ENCODE measurements at places on chromosomes 11 and 22. TPM values are rescaled to one million over a fixed set of nuclear protein-coding genes. Genes with fewer than 3 reads are reported as not detected.

Gene RPLP2
- 460 TPM for total RNA-seq

Gene TRAF6
- total RNA-seq = 18.4 TPM

Gene OR52L1
- total RNA-seq = not detected

Gene DNHD1
- total RNA-seq = 64.4 TPM

Gene IGSF9B
- 6.3 TPM for total RNA-seq

Gene ASPHD2
- total RNA-seq = 6.6 TPM

Gene FAM180B
- total RNA-seq = not detected

Gene SCUBE2
- 5.8 TPM for total RNA-seq

Gene ISX
- 187 TPM for total RNA-seq

Gene GRAP2
- 6.1 TPM for total RNA-seq

Gene SREBF2
- 174 TPM for total RNA-seq

Gene APOL5
- not detected for total RNA-seq

DNA sequence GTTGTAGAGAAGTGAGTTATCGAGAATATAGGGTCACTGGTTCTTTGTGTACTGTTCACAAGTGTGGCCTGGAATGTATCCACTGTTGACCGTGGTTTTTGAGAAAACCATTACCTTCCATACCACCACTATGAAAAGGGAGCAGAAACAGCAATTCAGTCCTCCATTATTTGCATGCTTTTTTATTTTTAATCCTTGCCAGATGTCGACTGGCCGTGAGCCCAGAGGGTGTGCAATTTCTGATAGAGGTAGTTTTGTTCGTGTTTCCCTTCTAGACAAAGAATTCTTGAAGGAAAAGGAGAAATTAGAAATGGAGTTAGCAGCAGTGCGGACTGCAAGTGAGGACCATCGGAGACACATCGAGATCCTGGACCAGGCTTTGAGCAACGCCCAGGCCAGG, 81.7 kb downstream of the AMOTL1 start:
- DNase-seq = no peak

DNA sequence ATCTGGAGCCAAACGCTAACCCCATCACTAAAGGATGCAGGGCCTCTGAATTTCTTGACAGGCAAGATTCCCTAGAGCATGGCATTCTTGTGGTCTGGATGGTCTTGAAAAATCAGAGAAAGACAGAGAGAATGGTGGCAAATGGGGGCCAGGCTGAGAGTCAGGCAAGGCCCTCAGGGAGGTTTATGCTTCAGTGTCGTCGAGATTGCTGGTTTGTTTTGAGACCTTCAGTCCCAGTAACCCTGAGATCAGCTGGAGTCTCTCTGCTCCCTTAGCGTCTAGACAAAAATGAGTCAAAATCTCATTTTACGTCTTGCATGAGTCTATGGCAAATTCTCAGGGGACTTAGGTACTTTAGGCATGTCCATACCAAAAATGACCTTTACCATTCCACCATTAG, 539.3 kb downstream of the SOX6 start:
- no peak for DNase-seq

GRCh38 chr11:122756417-122756816, 81.9 kb upstream of the CRTAM start:
- DNase-seq = peak; percentile 78

DNA sequence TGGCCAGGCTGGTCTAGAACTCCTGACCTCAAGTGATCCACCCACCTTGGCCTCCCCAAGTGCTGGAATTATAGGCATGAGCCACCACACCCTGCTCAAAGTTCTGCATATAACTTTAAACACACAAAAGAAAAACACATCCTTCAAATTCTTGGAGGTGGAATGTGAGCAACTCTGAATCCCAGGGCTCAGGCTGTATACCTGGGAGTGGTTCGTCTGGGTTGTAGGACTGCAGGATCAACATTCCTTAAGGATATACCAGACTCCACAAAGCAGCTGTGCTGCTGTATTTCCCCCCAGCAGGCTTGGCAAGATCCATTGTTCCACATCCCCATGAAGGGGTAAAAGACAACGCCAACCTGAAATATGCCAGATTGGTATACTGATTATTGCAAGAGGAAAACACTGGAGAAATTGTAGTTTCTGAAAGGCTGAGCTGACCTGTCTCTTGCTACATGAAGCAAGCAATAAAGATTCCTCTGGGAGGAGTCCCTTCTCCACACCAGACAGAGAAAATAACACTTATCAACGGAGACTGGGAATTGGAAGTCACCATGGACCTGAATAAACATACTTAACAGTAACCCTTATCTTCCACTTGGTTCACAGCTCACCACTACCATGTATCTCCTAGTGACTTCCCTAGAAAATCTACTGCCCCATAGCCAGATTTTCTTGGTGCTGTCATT, 12.2 kb upstream of the RPS3 start:
- DNase-seq = no peak

DNA sequence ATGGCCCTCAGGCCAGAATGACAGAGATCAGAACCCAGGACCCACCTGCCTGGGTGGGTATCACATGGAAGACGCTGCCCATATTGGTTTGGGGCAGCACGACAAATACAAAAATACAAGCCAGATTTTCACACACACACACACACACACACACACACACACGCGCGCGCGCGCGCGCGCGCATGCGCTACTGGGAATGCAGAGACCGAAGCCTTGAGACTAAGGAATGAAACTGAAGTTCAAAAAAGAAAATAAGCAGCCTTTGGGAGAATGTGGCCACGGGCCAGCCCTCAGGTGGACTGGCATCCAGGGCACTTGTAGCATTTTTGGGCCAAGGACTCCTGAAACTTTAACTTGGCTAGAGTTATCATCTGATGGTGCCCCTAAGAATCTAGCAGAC, 21.3 kb upstream of the NUP50 start:
- no peak for DNase-seq

GRCh38 chr11:47161134-47161854, 15.4 kb downstream of the ARFGAP2 start:
- DNase-seq = peak; percentile 71

- no peak for DNase-seq
These were observed 46.0 kb downstream of the DENND5A start for GRCh38 chr11:9219115-9219514.

DNA sequence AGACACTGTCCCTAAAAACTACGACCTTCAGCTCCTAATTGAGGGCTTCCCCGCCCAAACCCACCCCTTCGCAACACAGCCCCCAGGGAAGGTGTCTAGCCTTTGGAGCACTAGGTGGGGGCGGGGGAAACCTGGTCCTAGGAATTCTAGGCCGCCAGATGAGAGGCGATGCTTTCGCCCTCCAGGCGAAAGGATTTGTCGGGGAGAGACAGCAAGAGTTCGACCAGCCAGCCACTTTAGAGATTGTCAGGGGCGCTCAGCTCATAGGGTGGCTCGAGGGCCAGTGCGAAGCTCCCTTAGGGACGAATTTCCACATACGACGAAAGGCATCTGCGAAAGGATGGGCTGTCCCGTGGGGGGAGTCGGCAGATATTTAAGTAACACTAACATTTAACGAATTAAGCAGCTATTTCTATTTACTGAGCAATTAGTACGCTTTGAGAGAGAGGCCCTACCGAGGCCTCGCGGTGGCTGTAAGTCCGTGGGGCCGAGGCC, 5.3 kb downstream of the CD248 start:
- no peak for DNase-seq

GRCh38 chr22:42902875-42903510, 45.9 kb upstream of the ARFGAP3 start:
- DNase-seq = no peak

DNA sequence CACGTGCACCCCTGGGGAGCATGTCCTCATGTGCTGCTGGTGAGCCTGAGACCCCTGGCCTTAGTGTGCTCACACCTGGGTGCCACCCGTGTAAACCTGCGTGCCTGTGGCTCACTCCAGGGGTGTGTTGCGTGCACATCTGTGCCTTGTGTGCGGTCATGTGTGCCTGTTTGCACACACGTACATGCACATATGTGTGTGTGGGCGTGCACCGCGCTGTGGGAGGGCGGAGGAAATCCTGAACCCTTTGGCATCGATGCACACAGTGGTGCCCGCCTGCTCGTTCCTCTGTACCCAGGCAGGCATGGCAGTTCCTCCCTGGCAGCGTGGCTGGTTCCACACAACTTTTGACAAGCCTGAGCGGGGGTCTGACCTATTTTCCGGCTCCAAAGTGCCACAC, 1181.9 kb downstream of the BRD1 start:
- no peak for DNase-seq

- peak; percentile 89 for DNase-seq
These were observed at the start of gene ARAP1 for GRCh38 chr11:72752088-72752914. TSS of gene ARAP1 (minus strand) at chr11:72752408. CDS start at chr11:72727128, 25,280 bp downstream.

DNA sequence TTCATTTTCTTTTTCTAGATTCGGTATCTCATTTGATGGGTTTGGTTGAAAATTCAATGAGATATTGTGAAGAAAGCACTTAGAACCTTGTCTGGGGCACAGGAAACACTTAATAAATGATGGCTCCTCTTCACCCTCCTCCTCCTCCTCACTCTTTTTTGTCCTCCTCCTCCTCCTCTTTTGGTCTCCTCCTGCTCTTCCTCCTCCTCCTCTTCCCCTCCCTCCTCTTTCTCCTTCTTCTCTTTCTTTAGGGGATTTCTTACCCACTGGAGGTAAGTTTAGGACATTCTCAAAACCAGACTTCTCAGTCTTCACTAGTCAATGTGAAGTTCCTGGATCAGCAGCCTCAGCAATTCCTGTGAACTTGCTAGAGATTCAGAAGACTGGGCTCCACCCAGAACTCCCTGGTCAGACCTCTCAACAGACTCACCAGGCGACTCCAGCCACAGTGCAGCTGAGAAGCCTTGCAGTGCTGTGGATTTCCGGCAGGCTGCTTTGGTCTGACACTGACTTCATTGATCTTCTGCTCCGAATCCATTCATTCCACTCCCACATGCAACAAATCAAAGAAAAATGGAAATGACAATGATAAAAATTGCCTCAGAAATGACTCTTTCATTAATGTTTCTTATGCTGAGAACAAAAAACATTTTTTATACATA, 368.6 kb upstream of the B3GAT1 start:
- no peak for DNase-seq

- no peak for DNase-seq
These were observed 39.1 kb downstream of the PITPNB start for GRCh38 chr22:27879923-27880322.

DNA sequence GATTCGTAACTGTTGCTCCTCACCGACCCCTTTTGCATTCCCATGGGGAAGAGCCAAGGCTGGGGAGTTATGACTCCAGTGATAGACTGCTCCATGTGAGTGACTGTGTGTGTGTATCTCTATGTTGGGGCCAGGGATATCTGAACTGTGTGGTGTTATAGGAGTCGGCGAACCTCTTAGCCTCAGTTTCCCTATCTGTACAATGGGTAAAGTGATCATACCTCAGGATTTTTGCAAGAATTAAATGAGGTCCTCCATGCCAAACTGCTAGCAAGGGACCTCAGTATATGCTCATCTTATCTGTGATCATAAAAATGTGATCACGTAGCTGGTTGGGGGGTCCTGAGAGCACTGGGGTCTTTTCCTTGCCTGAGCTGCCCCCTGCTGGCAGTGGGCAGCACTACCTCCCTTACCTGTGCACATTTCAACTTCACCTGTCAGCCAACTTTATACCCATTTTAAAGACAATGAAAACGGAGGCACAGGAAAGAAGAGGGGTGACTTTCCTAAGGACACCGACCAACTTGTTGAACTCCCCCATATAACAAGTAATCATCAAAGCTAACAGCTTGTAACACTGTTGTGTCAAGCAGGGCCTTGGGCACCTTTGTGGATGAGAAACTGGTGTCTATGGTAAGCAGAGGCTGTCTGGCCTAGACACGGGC, 1.4 kb upstream of the DPP3 start:
- DNase-seq = peak; percentile 45

GRCh38 chr11:65767406-65767805, 13.4 kb downstream of the AP5B1 start:
- DNase-seq = no peak

DNA sequence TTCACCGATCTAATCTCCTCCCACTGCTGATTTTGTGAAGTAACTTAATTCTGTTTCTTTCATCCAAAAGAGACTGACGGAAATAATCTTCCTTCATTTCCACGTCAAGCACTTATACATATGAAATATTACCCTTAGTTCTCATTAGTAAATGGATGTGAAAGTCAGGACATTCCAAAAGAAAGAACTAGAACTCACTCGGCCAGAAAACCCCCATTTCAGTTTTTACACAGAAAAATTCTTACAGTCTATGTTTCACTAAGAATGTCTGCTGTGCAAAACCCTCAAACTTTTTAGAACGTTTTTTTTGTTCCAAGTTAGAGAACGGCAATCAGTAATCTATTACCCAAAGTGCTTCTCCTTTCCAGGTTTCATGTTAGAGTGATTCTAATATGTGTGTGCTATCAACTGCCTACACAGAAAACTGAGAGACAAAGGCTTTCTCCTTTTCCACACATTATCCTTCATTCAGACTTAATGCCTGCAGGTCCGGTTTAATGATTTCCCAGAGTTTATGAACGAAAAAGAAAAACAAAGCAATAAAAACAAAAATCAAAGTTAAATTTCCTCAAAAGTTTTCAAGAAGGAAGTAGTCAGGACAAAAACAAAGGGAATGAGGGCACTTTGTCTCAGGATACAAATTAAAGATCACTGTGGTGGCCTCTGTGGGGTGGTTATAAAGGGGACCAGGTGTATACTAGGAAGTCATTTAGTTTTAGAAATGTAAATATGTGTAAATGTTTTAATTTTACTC, 11.3 kb upstream of the SESN3 start:
- no peak for DNase-seq

- no peak for DNase-seq
These were observed 24.5 kb downstream of the BID start for GRCh38 chr22:17749605-17750395.

GRCh38 chr22:36332623-36333332, 55.0 kb downstream of the MYH9 start:
- DNase-seq = no peak

DNA sequence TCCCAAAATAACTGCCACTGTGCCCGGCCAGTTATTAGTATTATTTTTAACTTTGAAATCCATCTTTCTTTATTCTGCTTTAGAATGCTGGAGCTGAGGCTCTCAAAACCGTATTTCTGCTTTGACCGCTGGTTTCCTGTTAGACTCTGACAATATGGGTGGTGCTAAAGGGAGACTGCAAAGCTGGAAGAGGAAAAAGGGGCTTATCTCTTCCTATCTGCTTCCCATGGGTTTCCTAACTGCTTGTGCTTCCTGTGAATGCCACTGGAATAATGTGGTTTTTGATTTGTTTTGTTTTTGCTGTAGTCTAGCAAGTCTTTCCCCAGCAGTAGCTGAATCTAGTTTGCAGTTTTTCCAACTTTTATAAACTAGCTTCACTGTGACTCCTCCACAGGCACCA, 43.6 kb downstream of the XRRA1 start:
- no peak for DNase-seq

Data from Peyer's patch (tissue), 4 donors.